ENCODE measurements at places on chromosomes 6 and 20. TPM values are rescaled to one million over a fixed set of nuclear protein-coding genes. Genes with fewer than 3 reads are reported as not detected.

- no peak for DNase-seq
Measured at GRCh38 chr6:161138543-161139303, 135.1 kb downstream of the AGPAT4 start.

GRCh38 chr6:87907521-87907920 is 140.1 kb upstream of the SPACA1 start:
- DNase-seq, result no peak

DNA sequence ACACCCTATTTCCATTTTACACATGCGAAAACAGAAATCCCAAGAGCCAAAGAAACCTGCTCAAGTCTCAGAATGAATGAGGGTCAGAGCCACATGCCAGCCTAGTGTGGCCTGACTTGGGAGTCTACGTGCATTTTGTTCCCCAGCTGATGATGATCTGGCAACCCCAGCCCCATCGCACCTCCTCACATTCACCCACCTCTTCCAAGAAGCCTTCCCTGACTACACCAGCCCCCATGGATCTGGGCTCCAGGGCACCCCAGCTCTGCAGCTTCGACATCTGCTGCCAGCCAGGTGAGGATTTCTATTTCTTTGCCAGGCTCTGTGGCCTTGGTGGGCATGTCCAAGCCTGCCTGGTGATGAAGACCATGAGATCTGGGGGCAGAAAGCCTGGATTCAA is 41.0 kb downstream of the ANGPT4 start:
- DNase-seq, result no peak

Gene NHLRC1
- total RNA-seq, result 2.8 TPM

Gene LSM14B
- 19.6 TPM for total RNA-seq

- DNase-seq, result no peak
Measured at GRCh38 chr6:73943930-73944652, 248.1 kb downstream of the CD109 start.

DNA sequence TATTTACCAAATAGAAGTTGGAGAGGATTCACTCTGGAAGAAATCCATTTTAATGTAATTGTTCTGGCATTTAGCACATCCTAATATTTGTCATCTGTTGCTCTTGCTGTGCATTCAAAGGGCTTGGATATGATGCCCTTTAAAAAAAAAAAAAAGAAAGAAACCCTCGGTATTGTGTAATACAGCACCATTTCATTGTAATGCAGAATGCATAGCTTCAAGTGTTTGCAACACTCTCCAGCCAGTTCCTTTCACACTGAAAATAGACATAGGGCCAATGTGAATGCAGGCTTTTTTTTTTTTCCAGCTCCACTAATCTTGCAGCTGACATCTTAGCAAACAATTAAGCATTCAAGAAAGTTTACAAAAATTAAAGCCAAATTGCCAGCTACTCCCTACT is 197.4 kb upstream of the POU3F2 start:
- no peak for DNase-seq

DNA sequence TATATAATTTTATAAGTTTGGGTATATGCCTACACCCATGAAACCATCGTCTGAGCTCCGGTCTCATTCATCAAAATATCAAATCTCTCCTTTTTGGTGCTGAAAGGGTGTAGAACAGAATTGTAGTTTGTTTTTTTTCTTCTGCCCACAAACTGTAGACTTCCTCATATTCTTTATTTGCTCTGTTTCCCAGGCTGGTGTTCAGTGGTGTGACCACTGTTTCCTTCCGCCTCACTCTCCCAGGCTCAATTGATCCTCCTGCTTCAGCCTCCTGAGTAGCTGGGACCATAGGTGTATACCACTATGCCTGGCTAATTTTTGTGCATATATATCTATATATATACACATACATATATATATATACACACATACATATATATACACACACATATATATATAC is 139.6 kb upstream of the HCRTR2 start:
- DNase-seq, result no peak

Gene FNDC11
- not detected for total RNA-seq

DNA sequence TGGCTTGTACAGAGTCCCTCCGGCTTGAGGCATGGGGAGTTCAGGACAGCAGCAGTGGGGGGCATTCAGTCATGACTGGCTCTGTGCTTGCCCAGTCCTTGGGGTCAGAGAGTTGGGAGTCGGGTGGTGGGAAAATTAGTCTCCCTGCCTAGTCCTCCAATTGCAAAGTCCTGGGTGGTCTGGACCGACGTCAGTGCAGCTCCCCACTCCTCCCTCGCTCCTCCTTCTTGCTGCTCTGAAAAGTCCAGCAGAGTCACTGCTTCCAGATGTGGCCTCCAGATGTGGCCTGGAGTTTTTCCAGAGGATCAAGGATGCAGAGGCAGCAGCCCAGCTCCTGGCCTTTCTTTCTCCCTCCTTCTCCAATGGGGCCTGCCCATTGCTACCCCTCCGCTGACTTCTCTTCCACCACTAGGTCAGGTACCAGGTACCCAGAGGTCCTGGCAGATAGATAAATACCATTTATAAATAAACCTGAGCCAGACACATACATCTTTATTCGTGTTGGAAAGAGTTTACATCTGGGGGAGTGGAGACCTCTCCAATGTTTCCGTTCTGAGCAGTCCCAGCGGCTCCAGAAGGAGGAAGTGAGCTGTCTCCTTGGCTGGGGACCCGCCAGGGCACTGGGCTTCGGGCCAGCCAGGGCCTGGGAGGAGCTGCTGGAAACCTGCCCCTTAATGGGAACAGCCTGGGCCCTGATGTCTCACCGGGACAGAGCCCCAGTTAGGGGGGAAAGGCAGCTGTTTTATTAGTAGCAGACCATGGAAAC is 49.0 kb upstream of the RNF24 start:
- peak; percentile 75 for DNase-seq

DNA sequence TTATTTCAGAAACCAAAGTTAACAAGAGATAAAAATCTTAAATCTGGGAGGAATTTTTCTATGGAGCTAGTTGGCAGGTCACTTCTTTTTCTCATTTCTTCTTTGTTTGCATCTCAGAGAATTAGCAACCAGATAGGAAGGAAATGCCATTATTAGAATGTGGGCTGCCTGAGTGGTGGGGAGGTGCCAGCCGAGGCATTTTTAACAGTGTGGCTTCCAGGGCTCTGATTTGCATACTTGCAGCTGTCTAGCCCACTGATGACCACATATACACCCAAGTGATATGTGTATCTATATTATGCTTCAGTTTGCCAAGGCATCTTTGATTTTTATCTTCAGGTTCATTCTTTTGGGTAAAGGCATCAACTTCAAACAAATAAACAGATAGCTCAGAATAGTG is 206.7 kb downstream of the CLIC5 start:
- no peak for DNase-seq

GRCh38 chr6:4668271-4669179 is 107.7 kb upstream of the CDYL start:
- DNase-seq, result peak; percentile 15

Gene ARFGEF3
- 0.18 TPM for total RNA-seq

Gene TOMM34
- 6.9 TPM for total RNA-seq

GRCh38 chr20:63342561-63343459 is 18.3 kb downstream of the CHRNA4 start:
- DNase-seq, result no peak

DNA sequence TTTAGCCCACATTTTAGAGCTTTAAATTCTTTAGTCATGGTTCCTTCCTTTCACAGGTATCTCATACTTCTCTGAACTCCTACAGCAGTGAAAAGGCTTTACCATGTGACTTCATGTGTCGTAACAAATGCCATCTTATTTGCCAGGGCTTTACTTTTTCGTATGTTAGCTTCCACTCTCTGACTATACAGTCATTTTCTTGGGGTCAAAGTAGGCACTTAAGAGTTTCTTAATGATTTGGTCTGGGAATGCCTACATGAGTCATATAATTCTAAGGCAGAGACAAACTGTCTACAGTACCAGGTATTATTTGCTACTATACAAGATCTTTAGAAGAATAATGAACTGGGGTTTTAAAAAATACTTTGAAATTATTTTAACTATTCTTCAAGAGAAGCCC is 15.0 kb downstream of the RAB23 start:
- no peak for DNase-seq

GRCh38 chr20:17430125-17430950 is 100.8 kb downstream of the BFSP1 start:
- DNase-seq, result no peak

DNA sequence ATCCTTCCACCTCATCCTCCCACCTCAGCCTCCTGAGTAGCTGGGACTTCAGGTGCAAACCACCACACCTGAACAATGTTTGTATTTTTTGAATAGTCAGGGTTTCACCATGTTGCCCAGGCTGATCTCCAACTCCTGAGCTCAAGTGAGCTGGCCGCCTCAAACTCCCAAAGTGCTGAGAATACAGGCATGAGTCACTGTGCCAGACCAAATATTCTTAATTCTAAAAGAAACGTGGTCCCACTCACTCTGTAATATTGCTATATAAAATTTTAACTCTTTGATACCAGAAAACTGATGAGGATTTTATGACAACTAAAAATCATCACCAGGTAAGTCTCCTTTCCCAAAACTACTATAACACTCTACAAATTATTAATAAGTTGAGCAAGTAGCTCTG is 716.8 kb upstream of the GJE1 start:
- no peak for DNase-seq

Gene PAK5
- 0.08 TPM for total RNA-seq

Gene PLCB4
- total RNA-seq, result 0.23 TPM

Gene POU5F1
- 5.0 TPM for total RNA-seq

- no peak for DNase-seq
Measured at GRCh38 chr6:74964871-74965441, 240.9 kb downstream of the COL12A1 start.

DNA sequence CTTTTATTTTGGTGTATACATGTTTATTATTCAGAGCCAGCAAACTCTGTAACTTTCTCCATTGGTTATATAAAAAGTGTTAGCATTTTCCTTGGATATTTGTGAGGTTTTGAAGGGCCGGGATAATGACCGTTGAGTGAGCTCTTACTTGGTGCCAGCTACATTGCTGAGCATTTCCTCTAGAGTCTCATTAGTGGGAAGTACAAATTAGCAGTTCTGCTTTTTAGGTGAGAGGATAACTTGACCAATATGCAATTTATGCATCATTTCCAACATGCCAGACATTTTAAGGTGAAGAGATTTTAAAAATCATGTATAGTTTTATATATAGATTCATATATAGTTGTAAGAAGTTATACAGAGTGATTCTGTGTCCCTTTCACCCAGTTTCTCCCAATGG is 84.3 kb downstream of the CARMIL1 start:
- no peak for DNase-seq

Gene CYP24A1
- total RNA-seq, result not detected

Gene HS3ST5
- total RNA-seq, result not detected

- no peak for DNase-seq
Measured at GRCh38 chr6:54935739-54936138, 89.2 kb downstream of the FAM83B start.

- DNase-seq, result no peak
Measured at GRCh38 chr20:62813588-62813987, 3.3 kb upstream of the COL9A3 start.

Gene C6orf141
- 0.48 TPM for total RNA-seq

DNA sequence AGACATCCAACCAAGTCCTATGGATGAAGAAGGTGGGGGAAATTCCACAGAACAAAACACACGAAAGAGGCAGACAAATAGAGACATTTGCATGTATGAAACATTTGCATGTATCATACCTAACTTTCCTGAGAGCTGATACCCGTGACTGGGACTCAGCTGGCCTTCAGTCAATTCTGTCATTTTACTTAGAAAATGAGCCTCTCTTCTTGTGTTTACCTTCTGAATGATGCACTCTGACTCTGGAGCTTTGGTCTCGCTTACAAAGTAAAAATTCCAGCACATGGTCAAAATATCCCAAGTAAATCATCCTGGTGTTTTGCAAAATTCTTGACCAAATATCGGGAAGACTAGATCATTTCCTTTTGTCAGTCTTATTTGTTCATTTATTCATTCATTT is 46.9 kb downstream of the MMUT start:
- no peak for DNase-seq

Gene EYA2
- 1.6 TPM for total RNA-seq

GRCh38 chr6:107361753-107362604 is 97.4 kb downstream of the PDSS2 start:
- DNase-seq, result no peak

Gene MTG2
- total RNA-seq, result 31.0 TPM

- DNase-seq, result no peak
Measured at GRCh38 chr6:68032217-68032616, 602.9 kb upstream of the ADGRB3 start.

Gene HLA-DQB1
- 0.68 TPM for total RNA-seq

DNA sequence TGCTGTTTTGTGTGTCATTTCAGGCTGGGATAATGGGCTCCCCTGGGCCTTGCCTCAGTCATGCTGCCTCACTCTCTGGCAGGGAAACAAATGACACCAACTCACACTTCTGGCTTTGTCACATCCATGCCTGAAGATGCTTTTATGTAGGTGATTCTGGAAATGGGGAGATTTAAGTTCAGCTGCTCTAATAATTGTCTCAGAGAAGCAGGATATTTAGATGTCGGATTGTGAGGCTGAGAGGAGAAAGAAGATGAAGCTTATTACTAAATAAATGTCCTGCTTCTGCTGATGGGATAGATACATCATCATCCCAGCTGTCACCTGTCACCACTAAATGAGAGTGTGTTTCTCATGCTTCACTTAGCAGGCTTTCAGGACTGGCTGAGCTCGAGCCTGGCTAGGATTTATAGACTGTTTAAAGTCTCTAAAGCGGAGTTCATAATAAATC is 480.2 kb upstream of the SPTLC3 start:
- no peak for DNase-seq

Gene ECT2L
- total RNA-seq, result not detected

GRCh38 chr6:170291271-170292110 is 613 bp upstream of the DLL1 start:
- DNase-seq, result no peak

- no peak for DNase-seq
Measured at GRCh38 chr6:40806256-40806864, 219.2 kb upstream of the LRFN2 start.

All from left lobe of liver (tissue), 2 donors.